ENCODE measurements at places on chromosomes 4 and X.

- no peak for DNase-seq
Measured at GRCh38 chrX:11397680-11398079, 104.5 kb downstream of the AMELX start.

GRCh38 chr4:140305053-140305452 is 68.4 kb upstream of the SCOC start:
- DNase-seq, result no peak

- DNase-seq, result no peak
Measured at GRCh38 chr4:1207603-1208265, 35.4 kb upstream of the SPON2 start.

DNA sequence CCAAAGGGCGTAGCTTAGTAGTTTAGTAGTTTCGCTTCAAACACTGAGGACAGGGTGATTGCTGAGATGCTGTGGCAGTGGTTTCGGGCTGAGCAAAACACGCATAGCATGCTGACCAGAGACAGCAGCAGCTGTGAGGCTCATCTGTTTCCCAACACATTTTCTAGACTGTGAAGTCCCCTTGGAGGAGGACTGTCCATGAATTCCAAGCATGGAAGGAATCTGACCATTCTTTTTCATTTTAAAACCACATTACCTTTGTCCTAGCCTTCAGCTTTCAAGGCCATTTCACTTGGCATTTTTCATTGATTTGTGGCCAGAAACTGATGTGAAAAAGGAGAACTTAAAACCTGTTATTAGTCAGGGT is 240.9 kb downstream of the PALLD start:
- no peak for DNase-seq
